Kasumi-1 (cell line): ENCODE measurements at places on chromosomes 6 and 20.

GRCh38 chr6:145368075-145368474 is 367.2 kb downstream of the EPM2A start:
- DNase-seq = no peak

DNA sequence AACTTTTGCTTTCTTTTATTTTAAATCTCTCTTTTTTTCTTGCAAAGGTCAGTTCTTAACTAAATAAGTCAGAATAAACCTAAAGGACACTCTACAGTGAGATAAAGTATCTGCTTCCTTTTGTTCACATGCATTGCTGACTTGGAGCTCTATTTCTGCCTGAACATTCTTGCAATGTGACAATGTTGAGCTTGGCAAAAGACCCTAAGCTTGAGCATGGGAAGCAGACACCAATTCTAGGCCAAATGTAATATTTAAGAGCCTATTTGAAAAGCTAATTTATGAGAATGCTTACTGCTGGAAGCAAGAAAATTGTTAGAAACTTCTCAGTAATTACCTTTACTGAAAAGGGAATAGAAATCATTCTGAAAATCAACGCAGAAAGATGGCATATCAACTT is 556.2 kb downstream of the CBLN4 start:
- no peak for DNase-seq

- no peak for DNase-seq
Measured at GRCh38 chr20:57562541-57563465, 1.9 kb downstream of the PCK1 start.

GRCh38 chr6:48135323-48136084 is 24.5 kb upstream of the PTCHD4 start:
- DNase-seq = no peak

- DNase-seq = no peak
Measured at GRCh38 chr6:169812257-169812644, 60.8 kb downstream of the ERMARD start.
